ENCODE measurements at places on chromosomes 12 and 14. TPM values are rescaled to one million over a fixed set of nuclear protein-coding genes. Genes with fewer than 3 reads are reported as not detected.

DNA sequence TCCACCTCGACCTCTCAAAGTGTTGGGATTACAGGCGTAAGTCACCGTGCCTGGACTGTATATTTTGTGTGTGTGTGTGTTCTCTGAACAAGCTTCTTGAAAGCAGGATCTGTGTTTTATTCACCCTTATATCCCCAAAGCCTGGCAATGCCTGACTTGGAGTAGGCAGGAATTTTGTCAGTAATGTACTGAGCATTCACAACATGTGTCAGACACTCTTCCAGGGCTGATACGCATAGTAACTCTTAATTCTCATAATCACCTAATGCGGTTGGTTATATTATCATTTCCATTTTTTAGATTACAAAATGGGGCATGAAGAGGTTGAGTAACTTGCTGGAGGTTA, 50.4 kb upstream of the PLEKHG3 start:
- no peaks in the 10 kb centered on the region for H3K36me3 ChIP-seq
- H3K27ac ChIP-seq = no peak overlapping the region
- DNase-seq = no peak

Gene ANO4
- total RNA-seq = 2.1 TPM

- no peaks in the 10 kb centered on the region for H3K27me3 ChIP-seq
- no peak overlapping the region for H3K4me3 ChIP-seq
- no peaks in the 10 kb centered on the region for H3K36me3 ChIP-seq
Measured at GRCh38 chr12:53761306-53761705, 9.5 kb upstream of the CISTR start.

DNA sequence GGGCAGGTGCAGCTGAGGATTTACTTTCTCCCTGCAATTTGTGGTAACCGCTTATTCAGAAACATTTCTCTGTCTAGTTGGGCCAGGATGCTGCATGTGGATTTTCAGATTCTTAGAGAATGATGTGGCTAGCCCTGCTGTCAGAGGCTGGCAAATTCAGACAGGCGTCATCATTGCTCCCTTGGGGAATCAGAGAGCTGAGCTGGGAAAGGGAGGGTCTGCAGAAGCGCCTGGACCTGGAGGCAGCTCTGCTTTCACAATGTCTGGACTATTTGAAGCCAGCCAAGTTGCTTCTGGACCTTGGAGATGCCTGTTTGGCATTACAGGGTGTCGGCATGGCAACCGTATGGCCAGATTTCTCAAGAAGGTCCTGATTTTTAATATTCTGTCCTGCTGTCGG, 3.4 kb downstream of the GALNT16 start:
- no peaks in the 10 kb centered on the region for H3K4me1 ChIP-seq
- H3K4me3 ChIP-seq = no peak overlapping the region
- no peak overlapping the region for H3K27ac ChIP-seq
- H3K36me3 ChIP-seq = no peaks in the 10 kb centered on the region
- H3K27me3 ChIP-seq = no peaks in the 10 kb centered on the region

GRCh38 chr14:54309615-54310014, 87.2 kb upstream of the CDKN3 start:
- no peaks in the 10 kb centered on the region for H3K36me3 ChIP-seq
- no peaks in the 10 kb centered on the region for H3K27me3 ChIP-seq
- H3K4me1 ChIP-seq = no peaks in the 10 kb centered on the region
- no peak overlapping the region for H3K27ac ChIP-seq
- DNase-seq = no peak

Gene VWF
- total RNA-seq = 34.4 TPM

DNA sequence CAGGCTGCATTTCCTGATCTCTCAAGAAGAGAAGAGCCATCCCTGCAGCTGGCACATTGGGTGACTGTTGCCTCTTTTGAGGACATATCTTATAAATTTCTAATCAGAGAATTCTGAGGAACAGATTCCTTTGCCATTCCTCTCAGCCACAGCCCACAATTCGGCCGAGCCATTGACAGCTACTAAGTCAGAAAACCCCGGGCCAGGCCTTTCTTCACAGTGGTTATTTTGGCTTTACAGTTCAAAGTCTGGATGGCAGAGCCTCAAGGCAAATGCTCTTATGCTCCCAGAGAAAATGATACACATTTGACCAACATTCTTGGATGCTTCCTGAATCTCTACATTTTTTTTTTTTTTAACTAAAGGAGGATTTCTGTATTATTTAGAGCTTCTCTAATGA, 138.4 kb upstream of the FRMD6 start:
- no peaks in the 10 kb centered on the region for H3K36me3 ChIP-seq
- no peaks in the 10 kb centered on the region for H3K4me1 ChIP-seq
- H3K27ac ChIP-seq = no peak overlapping the region

DNA sequence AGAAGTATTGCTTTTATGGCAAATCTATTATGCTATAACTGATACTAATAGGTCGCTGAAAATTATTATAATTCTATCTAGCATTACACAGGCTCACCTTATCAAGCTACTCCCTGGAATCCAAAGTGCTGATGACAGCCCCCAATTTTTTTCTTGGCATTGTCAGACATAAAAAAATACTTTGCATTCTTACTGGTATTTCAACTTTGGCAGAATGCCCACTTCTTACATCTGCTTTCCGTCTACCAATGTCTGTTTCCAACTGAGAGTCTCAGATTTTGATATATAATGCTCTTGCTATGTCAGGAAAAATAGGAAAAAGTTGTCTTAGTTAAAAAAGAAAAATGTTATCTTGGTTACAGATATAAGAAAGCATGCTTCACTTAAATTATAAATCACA, 615.4 kb downstream of the C12orf50 start:
- no peak overlapping the region for H3K27ac ChIP-seq
- H3K4me1 ChIP-seq = no peaks in the 10 kb centered on the region
- no peaks in the 10 kb centered on the region for H3K27me3 ChIP-seq
- no peak for DNase-seq

Gene KRT79
- total RNA-seq = not detected

Gene RIPK3
- total RNA-seq = 3.9 TPM

Gene KLHL33
- 0.34 TPM for total RNA-seq

DNA sequence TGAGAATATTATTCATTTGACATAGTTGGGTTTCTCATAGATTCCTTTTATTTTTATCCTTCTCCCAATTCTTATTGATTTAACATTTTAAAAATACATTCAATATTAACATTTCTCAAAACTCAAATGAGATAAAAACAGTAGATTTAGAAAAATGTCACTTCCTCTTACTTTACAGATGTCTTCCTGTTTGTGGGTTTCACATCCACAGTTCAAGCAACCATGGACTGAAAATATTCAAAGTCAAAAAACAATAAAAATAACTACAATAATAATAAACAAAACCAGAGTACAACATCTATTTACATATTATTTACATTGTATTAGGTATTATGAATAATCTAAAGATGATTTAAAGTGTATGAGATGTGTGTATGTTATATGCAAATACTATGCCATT, 111.3 kb upstream of the SLC16A7 start:
- no peaks in the 10 kb centered on the region for H3K36me3 ChIP-seq
- no peaks in the 10 kb centered on the region for H3K4me1 ChIP-seq
- no peak overlapping the region for H3K4me3 ChIP-seq

GRCh38 chr12:91778091-91778832, 367.4 kb downstream of the BTG1 start:
- DNase-seq = no peak
- H3K4me1 ChIP-seq = no peaks in the 10 kb centered on the region
- H3K27me3 ChIP-seq = no peaks in the 10 kb centered on the region
- H3K36me3 ChIP-seq = no peaks in the 10 kb centered on the region
- H3K4me3 ChIP-seq = no peak overlapping the region

- no peaks in the 10 kb centered on the region for H3K4me1 ChIP-seq
- H3K27me3 ChIP-seq = no peaks in the 10 kb centered on the region
- no peaks in the 10 kb centered on the region for H3K36me3 ChIP-seq
- H3K27ac ChIP-seq = no peak overlapping the region
Measured at GRCh38 chr14:72605921-72606220, 288.0 kb downstream of the DPF3 start.
